Non-pigmented ciliary epithelial cell (primary cell): ENCODE measurements at places on chromosomes 4 and X.

DNA sequence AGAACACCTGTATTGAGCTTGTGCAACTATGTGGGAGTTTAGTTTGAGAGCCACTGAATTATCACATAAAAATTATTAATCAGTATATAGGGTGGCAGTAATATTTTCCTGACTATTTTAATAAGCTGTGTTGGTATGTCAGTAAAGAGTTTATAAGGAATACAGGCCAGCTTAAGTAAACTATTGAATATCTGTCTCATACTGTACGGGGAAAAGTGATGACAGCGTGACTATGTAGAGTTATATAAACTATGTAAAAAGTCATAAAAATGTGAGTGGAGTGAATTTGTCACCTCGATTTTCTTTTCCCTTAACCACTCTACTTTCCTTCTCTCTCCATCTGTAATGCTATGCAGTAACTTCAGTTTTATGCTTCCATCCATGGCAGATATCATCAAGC is 250.2 kb downstream of the BMPR1B start:
- DNase-seq = no peak

- DNase-seq = no peak
Measured at GRCh38 chr4:10121568-10122208, 5.1 kb upstream of the WDR1 start.

DNA sequence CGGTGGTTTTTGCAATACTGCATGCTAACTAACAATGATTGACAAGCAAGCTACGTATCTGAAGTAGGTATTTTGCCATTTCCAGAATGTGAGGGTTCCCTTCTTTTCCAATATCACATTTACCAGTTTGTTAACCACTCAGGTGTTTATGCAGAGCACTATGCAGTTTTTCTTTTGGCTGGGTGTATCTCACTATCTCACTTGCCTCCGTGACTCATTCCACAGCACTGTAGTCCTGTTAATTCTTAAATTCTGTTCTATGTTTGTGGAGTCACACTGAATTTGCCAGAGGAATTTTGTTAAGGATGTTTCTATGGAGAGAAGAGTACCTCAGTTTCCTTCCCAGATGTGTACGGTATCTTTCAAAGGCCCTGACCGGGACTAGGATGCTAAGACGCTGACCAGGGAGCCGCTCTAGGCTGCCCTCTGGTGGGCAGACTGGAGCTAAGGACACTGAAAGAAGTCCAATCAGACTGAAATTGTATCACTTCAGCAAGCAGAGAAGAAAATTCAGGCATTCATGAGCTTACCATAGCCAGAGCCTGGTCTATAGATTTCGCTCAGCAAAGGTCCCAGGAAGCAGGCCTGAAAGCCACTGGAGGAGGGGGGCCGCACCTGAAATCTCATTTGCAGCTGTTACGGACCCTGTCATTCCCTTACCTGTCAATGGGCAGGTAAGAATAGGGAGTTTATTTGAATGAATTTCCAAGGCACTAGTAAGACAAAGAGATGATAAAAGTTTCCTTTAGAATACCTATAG is 388.4 kb upstream of the SPOCK3 start:
- no peak for DNase-seq

DNA sequence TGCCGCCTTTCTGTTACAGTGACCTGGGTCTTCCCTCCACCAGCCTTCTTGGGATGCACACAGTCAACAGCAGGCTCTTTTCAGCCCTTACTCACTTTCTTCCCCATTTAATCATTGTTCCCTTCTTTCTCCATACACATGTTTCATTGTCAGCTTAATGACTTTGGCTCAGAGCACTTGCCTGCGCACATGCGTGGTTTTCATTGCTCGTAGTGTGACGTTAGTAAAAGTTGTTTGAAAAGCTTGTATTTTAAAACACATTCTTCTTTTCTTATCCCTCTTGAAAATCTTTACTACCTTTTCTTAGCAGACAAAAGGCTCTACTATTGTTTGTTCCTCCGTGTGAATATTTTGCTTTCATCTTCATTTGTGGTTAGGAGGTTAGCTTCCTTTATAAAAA is 19.7 kb upstream of the SCOC start:
- no peak for DNase-seq

- DNase-seq = no peak
Measured at GRCh38 chr4:157550028-157550427, 329.5 kb downstream of the GRIA2 start.

- no peak for DNase-seq
Measured at GRCh38 chr4:89077761-89078160, 20.8 kb upstream of the FAM13A start.

DNA sequence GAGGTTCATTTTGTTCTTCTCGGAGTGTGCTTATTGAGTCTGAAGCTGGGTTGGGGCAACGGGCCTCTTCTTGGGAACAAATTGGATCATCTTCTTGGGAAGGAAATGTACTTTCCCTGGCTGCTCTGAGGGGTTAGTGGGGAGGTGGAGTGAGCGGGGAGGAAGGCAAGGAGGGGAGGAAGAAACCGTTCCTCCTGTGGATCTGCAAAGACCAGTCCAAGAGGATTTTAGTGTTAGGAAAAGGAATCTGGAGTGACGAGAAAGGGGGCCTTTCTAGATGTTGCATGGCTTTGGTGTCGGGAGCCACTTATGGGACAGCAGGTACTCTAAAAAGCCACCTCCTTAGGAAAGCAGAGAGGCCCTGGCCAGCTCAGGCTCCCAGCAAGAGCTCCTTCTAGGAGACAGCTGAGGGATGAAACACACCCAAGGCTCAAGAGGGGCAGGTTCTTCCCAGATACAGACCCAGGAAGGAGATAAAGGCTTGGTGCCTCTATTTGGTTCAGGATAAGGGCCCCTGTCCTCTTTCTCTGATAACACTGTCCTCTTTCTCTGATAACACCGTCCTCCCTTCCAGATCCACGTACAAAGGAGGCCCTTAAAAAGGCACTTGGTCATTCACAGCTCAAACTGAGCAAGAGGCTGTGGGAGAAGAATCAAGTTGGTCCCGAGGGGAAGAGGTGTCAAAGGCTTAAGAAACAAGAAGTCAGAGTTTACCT is 451 bp downstream of the SOD3 start:
- DNase-seq = no peak

- peak; percentile 89 for DNase-seq
Measured at GRCh38 chr4:120769227-120769626, 153.3 kb downstream of the PRDM5 start.
